ENCODE measurements at places on chromosomes 13 and 19.

- no peak for DNase-seq
Measured at GRCh38 chr19:12656899-12657571, 9.5 kb downstream of the MAN2B1 start.

- peak; percentile 37 for DNase-seq
Measured at GRCh38 chr13:31951215-31951678, 80.3 kb upstream of the FRY start.

GRCh38 chr19:55157064-55157908 lies at the start of gene TNNI3:
Gene TNNI3, minus strand, starts transcription at chr19:55157732. Its CDS starts 143 bp downstream, at chr19:55157589.
- no peak for DNase-seq

GRCh38 chr13:103948426-103948825 lies 882.2 kb upstream of the SLC10A2 start:
- peak; percentile 2 for DNase-seq

Measured in umbilical cord (tissue), 2 donors.